ENCODE measurements at places on chromosomes 5 and 9.

GRCh38 chr5:76964060-76964459 lies 11.2 kb downstream of the CRHBP start:
- DNase-seq = no peak

DNA sequence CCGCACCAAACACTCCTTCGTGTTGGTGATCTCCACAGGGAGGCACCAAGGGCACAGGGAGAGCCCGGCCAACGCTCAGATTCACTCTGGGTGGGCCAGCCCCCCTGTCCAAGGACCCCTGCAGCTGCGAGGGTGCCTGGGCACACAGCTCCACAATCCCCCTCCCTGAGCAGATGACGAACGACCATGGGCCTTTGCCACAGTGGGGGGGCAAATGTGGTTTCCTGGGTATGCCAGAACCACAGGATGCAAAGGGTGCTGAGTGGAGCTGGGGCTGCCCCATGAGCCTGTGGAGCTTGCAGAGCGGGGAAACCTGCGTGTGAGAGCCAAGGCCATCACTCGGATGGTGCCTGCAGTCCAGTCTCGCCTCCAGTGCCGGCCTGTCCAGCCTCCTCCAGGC lies 31.0 kb downstream of the LPCAT1 start:
- DNase-seq = no peak

- DNase-seq = no peak
Measured at GRCh38 chr9:104961701-104962359, 33.9 kb upstream of the ABCA1 start.

- DNase-seq = no peak
Measured at GRCh38 chr9:76557674-76558225, 98.8 kb downstream of the GCNT1 start.

Measured in stimulated activated CD4-positive, alpha-beta T cell treated with anti-CD3 and anti-CD28 coated beads, TNF-alpha, amount 100 ng/mL, for 24 hours (primary cell).